ENCODE measurements at places on chromosomes 1 and 21.
A peak's percentile ranks its signal among the peaks of the same experiment; 100 is the strongest.

DNA sequence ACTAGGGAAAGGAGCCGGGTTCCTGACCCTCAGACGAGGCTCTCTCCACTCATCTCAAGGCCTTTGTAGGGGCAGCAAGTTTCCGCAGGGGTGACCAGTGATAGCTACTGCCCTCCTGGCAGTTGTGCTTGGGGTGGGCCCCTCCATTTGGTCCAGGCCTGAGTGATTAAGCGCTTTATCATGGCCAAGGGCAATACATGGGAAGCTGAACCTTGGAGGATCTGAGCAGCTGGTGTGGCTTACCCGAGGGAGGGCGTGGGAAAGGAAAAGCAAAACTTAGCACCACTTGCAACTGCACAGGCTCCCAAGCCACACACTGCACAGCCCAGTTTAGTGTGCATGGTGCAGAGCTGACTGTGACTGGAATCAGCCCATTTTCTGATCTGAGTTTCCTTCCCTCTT, 47.8 kb downstream of the GADD45A start:
- no peak for DNase-seq

- DNase-seq = no peak
Observed at GRCh38 chr1:245337829-245338484, 183.2 kb downstream of the KIF26B start.

DNA sequence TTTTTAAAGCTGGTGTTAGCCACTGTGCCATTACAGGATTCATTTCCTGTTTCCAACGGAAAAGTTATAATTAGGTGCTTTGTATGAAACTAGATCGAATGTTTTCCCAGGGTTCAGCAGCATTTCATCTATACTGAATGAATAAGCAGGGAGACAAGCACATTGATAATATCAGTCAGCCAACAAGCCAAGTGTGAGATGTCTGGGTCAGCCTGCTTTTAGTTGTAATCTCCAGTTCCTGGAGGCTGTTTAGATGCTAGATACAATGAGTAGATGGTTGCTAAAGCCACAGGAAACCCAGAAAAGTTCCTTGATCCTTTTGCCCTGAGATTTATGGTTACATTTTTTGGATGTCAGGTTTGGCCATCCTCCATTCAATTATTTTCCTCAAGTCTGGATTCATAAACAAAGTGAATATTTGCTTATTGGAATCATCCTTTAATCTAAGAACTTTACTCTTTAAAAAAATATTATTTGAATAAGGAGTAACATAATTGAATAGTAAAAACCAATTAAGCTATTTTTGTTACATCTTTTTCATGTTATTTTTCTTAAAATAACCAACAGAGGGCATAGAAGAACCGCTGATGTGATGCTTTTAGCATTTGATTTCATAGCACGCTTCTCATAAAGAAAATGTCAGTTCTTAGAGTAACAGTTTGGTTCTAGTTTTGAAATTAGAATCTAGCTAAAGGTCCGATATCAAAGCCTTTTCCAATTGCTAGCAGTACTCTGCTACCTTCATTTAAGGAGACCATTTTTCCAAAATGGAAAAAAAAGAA, 76.6 kb downstream of the HSPA13 start:
- peak; percentile 3 for DNase-seq

DNA sequence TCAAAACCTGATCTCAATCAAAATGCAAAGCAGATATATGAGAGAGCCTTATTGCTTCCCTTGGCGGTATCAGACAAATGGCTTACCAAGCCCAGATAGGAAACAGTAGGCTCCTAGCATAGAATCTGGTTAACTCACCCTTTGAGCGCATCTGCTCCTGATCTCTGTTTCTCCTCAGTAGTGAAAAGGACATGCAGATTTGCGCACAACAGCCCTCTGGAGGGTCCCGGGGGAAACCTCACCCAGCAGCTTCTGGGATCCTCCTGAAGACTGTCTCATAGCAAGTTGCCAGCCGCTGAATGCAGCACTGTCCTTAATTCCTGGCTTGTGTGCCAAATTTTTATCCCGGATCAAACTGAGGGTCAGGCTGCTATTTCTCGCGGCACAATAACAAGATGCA, 192.2 kb downstream of the FASLG start:
- DNase-seq = no peak

GRCh38 chr1:234571702-234572101, 38.3 kb downstream of the IRF2BP2 start:
- no peak for DNase-seq

DNA sequence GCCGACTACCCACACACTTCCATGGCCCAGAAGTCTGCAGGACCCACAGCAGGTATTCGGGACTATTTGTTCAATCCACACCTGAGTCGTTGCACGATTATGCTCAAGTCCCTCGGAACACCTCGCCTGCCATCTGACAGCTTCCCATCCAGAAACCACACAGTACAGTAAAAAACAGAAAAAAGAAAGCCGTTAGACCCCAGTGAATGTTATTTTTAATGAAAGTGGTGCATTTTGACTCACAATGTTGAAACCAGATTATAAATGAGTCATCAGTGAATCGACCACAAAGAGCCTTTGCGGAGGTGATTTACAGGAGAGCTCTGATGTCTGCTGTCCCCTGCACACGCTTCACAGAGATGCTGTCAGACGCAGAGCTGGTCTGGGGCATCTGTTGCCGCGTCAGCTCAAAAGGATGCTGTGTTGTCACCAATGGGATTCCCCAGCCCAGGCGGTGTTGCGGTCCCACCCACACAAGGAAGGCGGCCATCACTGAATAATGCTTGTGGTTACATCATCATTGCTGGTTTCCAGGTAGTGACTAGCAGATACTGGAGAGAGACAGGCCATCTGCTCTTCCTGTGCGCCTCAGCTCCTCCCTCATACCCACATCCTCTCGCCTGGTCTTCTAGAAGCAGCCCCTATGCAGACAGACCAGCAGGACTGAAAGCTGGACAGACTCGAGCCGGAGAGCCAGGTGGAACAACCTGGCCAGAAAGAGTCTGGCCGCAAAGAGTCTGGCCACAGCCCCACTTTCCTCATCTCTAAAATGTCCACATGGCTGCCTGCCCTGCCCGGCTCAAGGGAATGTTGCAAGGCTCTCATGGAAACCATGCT, 116.8 kb downstream of the TOMM20 start:
- DNase-seq = peak; percentile 97

DNA sequence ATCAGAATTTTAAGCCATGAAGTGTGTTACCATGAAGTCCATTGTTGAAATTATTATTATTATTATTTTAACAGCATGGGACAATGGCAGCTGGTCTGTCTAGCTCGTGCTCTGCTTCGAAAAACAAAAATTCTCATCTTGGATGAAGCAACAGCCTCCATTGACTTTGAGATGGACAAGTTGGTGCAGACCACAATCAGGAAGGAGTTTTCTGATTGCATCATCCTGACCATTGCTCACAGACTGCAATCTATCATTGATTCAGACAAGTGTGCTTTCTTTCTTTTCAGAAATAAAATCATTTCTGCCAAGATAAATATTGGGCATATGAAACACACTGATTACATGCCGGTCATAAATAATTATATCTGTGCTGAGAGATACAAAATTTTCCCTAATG, 21.0 kb downstream of the HSPA13 start:
- no peak for DNase-seq

DNA sequence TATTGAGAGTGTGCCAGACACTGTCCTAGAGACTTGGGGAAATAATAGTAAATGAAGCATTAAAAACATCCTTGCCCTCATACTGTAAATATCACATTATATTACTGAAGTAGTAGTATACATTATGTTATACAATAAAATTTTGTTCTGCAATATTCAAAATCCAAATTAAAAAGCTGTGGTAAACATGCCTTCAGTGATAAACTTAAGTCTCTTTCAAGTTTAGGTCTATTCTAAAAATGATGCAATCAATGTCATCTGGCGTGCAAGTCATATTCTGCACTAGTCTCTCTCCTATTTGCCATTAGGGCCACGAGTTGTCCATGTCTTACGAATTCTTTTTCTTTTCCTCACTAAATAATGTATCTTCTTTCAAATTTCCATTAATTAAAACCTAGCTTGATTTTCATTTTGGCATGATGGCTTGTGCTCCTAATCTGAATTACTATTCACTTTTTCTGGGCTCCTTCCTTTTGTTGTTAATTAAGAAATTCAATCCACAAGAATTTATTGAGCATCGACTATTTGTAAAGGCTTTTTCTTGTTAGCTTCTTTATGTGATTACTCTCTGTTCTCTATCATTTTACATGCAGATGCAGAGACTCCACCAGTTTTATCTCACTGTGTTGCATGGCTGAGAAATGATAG, 130.7 kb downstream of the COQ8A start:
- DNase-seq = no peak

- no peak for DNase-seq
Observed at GRCh38 chr1:22249928-22250680, 107.2 kb upstream of the WNT4 start.

GRCh38 chr1:169207797-169208520, 101.5 kb downstream of the ATP1B1 start:
- DNase-seq = no peak

DNA sequence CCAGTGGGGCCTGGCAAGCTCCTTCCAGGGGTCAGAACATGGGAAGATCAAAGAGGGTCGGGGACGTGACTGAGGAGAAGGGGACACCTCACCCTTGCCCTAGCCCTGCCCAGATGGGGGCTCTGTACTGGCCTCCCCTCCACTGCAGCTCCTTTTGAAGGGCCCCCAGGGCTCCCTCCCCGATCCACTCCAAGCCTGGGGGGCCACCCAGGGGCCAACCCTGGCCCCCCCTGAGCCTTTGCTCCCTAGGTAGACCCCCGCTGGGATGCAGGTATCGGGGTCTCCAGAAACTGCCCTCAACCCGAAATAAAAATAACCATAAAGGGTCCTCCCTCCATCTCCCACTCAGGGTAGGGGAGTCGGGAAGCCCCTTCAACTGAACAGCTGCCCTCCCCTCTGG, 37.4 kb upstream of the FAM131C start:
- DNase-seq = no peak

DNA sequence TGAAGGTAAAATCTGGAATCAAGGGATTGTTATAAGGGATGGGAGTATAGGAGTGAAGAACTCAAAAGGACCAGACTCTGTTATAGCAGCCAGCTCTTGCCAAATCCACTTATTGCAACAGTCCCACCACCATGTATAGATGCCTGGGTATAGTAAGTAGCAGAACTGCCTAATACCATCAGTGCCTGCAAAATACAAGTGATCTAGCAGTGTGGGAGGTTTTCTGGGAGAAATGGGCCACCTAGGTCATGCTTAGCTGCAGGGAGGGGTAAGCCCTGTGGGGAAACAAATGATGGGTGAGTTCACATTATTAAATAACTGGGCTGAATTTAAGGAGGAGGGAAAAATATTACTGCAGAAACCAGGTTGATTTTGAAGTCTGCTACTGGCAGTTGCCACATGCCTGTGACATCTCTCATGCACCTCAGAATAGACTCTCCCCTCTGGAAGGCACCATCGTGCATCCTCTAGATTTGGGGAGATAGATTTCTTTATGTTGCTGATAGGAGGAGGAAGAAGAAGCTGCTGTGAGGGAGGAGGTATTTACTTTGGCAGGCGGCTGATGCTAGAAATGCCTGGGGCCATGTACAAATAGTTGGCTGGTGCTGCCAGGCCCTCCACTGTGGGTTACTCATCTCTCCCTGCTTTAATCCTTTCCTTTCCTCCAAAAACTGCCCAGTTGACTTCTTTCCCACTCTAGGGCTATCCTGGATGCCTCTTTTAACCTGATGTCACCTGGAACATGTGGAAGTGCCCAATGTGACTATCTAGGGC, 27.5 kb downstream of the HLX start:
- no peak for DNase-seq

DNA sequence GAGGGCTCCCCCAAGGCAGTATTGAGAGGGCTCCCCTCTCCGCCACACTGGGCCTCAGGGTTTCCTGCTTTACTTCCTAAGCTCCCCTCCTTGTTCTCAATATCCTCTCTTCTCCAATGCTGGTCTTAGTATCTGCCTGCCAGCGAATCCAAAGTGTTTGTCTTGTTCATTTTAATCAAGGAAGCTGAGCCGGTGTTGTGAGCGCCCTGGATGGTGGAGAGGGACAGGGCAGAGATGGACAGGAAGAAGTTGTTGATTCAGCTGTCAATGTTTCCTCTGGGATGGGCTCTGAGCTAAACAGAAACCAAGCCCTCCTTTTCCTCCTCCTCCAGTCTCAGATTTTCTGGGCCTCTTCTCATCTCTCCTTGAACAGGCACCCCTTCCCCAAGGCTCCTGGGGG, 5.4 kb downstream of the OLFML3 start:
- no peak for DNase-seq

DNA sequence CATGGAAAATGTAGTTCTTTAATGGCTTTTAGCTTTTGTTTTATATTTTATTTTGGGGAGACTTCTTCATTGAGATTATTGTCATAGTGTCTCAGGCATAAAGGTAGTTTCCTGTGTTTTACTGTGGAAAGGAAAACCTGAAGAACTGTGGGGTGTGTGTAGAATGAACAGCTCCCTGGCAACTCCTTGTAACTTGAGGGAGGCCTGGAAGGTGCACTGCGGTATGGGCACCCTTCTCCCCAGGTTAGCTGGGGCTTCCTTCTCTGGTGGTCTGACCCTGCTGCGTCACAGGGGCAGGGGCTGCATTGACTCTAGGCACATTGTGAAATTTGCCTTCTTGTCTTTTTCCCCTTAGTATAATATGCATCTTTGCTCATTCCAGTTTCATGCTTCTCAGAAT, 1.7 kb downstream of the ATP1B1 start:
- DNase-seq = no peak

DNA sequence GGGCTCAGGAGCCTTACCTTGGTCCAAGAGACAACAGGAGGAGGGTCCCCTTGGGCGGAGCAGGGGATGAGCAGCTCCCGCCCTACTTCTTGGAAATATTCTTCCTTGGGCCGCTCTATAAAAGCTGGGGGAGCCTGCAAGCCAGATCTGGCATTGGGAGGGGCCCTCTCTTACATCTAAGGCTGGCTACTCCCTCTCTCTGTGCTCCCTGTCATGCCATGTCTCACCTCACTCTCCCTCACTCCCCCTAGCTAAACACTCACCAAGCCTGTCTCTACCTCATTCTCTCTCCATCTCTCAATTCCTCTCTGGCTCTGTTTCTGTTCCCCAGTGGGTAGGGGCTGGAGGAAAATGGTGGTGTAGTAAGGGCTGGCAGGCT, 6.5 kb upstream of the TAGLN2 start:
- no peak for DNase-seq

DNA sequence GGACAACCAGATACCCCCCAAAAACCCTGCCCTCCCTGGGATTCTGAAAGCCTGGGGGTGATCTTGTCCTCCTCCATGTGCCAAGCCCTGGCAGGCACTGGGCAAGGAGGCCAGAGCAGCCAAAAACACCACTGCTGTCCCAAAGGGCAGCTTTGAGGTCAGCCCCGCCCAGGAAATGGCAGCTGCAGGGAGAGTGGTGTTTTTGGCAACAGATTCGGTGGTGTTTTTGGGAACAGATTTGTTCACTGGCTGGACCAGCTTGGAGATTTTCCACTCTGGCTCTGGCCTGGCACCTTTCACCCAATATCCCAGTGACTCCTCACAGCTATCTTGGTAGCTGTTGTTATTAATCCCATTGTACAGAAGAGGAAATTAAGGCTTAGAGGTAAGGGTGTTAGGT, 34.7 kb downstream of the LRP8 start:
- DNase-seq = peak; percentile 9

Data from CD4-positive, alpha-beta T cell treated with Interferon alpha-2 for 1 hour (primary cell).